ENCODE measurements at places on chromosomes 4 and X.

GRCh38 chr4:112916868-112917267 lies 132.6 kb upstream of the ANK2 start:
- no peak for DNase-seq

GRCh38 chrX:17822351-17822750 lies 38.7 kb downstream of the RAI2 start:
- DNase-seq = no peak

- DNase-seq = no peak
Observed at GRCh38 chrX:3159995-3160720, 118.9 kb downstream of the ARSF start.

DNA sequence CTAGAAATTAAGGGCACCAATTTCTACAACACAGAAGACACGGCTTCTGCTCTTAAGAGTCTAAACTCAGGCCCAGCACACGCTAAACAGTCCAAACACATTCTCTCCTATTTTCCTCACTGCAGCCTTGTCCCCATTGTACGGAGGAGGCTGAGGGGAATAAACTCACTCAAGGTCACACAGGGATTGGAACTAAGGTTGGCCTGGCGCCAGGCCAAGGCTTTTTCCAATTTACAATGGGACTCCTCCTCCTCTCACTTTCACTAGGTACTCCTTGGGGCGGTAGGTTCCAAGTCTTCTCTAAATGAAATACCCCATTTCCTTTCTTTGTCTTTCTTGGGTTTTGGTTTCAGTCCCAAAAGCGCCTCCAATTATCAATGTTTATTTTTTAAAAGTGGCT lies 48.7 kb upstream of the CRMP1 start:
- DNase-seq = no peak

DNA sequence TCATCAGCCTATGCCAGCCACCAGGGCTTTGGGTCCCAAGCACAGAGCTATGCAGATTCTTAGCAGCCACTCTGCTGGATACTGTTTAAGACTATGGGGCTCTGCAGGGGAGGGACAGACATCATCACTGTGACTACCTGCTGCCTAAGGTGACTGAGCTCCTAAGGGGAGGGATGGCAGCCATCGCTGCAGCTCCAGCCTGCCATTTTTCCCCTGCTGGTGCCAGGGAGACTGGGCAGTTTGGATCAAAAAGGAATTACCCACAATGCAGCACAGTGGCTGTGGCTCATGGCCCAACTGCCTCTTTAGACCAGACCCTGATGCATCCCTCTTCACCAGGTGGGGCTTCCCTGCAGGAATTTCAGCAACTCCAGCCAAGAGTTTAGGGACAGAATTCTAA lies 28.6 kb upstream of the INPP4B start:
- DNase-seq = no peak

- no peak for DNase-seq
Observed at GRCh38 chr4:53651156-53651735, 60.0 kb upstream of the LNX1 start.

GRCh38 chr4:76357981-76358380 lies 51.4 kb downstream of the STBD1 start:
- DNase-seq = no peak

DNA sequence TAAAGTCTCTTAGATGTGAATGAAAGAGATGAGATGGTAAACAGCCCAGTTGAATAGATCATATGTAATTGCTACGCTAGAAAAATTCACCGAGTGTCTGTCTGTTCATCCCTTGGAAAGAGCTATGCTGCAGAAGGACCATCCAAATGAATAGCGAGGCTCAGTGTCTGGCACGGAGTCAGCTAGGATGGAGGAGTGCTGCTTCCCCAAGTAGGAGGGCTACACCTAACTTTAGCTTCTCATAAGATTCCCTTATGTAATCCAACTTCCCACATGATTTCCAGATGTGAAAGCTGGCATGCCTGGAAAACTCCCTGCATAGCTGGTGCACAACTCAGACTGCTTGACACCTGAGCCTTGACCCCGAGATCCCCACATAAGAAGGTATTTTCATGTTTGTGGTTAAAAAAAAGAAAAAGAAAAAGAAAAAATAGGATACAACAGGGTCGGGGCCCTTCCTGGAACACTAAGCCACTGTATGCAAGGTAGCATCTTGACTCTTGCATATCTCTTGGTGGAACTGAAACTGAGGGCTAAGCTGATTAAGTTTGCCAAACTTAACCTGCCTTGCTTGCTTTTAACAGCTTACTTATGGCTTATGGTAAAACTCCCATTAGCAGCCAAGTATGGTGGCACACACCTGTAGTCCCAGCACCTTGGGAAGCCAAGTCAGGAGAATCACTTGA lies 82.3 kb downstream of the FREM3 start:
- DNase-seq = no peak

All from activated CD4-positive, alpha-beta T cell treated with anti-CD3 and anti-CD28 coated beads, Interleukin-2, amount 50 U/mL, for 16 hours (primary cell).